ENCODE measurements at places on chromosomes 6 and 20. TPM values are rescaled to one million over a fixed set of nuclear protein-coding genes. Genes with fewer than 3 reads are reported as not detected.

Gene INSM1
- not detected for total RNA-seq

Gene BPIFB2
- total RNA-seq = not detected

Gene ARFGEF3
- total RNA-seq = 0.04 TPM

Gene VSTM2L
- 0.14 TPM for total RNA-seq

Gene PLN
- not detected for total RNA-seq

Gene MOXD1
- 4.0 TPM for total RNA-seq

Gene C20orf202
- total RNA-seq = not detected

Gene FNDC1
- total RNA-seq = 0.03 TPM

Gene FAM229B
- 12.9 TPM for total RNA-seq

Gene BNIP5
- not detected for total RNA-seq

Gene CALHM5
- total RNA-seq = 0.11 TPM

Gene XKR7
- total RNA-seq = not detected

Gene PBOV1
- not detected for total RNA-seq

Gene PCED1A
- 7.9 TPM for total RNA-seq

DNA sequence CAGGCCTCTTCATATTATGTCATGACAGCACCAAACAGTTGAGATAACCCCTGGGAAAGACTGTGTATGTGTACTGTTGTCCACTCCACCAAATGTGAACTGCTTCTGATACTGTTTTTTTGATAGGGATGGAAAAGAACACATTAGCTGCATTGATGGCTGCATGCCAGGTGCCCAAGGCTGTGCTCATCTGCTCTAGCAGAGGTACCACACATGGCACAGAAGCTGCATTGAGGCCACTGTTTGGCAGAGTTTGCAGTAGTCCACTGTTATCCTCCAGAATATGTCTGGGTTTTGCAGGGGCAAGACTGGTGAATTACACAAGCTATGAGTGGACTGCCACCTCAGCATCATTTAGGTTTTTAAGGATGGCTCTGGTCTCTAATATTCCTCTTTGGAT is 28.2 kb upstream of the ELMO2 start:
- DNase-seq = no peak

DNA sequence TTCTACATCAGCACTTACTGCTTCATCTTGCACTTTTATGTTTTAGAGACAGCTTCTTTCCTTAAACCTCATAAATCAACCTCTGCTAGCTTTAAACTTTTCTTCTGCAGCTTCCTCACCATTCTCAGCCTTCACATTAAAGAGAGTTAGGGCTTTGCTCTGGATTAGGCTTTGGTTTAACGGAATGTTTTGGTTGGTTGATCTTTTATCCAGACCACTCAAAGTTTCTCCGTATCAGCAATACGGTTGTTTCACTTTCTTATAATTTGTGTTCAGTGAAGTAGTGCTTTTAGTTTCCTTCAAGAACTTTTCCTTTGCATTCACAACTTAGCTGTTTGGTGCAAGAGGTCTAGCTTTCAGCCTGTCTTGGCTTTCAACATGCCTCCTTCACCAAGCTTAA is 40.4 kb downstream of the DNAAF9 start:
- no peak for DNase-seq

DNA sequence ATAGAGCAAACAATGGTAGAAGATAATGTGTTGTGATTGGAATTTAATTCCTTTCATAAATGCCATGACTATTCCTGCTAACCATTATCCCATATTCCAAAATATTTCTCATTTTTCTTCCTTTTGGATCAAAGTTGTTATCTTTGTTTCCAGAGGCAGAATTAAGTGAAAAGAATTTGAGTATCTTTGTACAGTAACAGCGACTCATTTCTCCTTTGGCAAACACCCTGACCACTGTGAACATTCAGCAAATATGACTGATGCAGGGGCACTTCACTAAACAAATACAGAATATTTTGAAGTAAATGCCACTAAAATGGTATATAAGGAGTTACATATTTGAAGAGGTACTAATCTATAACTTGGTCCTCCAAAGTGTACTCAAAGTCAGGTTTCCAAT is 105.0 kb upstream of the LAMP5 start:
- DNase-seq = peak; percentile 38

- DNase-seq = peak; percentile 53
These were observed 70.1 kb upstream of the EMILIN3 start for GRCh38 chr20:41436679-41437078.

DNA sequence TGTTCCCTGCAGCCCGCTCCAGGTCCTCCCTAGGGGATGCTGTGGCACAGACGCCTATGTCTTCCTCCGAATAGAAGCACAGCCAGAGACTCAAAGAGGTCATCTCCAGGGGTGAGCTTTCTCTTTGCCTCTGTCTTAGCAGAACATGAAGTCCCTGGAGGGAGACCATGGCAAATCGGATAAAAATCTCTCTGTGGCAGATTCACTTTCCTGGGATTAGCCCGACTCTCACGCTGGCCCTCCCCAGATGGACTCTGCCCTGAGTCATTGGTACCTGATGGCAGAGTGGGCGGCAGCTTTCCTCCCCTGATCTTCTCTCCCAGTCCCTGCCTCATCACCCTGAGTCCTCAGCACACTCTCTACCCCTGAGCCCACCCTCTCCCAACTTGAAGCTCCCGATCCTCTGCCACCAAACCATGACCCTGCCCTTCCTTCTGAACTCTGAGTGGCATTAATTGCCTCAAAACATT is 58.0 kb upstream of the CCDC167 start:
- DNase-seq = no peak

DNA sequence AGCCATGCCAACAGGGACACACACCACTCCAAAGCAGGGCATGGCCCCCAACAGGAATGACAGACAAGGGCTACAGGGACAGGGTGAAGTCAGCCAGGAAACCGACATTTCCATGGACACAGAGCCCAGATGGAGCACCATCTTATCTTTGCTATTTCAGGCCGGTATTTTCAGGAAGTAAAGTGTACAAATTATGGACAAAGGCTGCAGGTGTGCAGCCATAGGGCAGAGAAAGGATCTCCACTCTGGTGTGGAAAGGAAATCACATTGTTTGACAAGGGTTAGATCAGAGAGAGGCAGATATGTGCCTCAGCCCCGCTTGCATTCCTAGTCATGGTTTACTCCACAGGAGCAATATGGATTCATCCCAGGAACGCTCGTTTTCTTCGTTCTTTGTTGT is 81.7 kb upstream of the SLC22A23 start:
- no peak for DNase-seq

GRCh38 chr20:62370807-62371587 is 3.9 kb upstream of the LAMA5 start:
- no peak for DNase-seq

GRCh38 chr6:81547149-81547548 is 205.3 kb downstream of the TENT5A start:
- no peak for DNase-seq

DNA sequence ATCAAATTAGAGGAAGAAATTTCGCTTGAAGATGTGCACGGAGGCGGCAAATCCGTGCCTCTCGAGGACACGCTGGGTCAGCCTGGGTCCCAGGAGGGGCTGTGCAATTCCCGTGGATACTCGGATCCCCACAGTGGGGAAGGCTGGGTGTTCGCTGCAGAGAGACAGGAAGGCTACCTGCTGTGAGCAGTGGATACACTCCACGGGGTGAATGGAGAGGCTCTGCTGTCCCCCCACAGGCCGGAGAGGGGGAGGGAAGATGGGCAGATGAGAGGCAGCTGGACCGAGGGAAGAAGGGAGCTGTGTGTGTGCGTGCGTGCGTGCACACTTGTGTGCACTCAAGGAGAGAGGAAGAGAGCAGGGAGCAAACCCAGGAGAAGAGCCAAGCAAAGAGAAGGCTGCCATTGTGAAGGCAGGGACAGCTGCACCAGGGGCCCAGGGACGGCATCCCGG is 57.3 kb downstream of the SULF2 start:
- DNase-seq = no peak

DNA sequence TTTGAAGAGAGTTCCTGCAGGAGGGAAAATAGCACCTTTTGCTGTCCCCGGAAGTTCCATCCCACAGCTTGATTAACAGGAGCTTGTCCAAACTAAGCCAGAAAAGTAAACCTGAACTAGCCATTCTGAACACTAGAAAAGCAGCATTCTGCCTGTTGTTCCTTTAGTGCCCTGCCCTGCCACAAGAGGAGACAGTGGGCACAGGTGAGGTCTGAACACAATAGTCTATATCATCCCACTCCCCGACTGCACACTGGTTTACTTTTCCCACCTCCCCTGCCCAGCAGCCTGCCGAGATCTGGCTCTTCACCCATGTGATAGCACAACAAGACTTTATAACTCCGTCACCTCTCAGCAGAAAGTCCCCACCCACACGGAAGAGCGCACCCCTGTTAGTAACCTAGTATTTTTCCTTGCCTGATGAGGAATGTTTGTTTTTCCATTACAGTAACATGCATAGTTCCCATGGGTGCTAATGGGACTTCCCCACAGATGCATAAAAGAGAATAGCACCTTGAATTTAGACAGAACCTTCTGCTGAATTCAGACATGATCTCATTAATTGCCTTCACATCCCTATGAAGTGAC is 59.7 kb downstream of the TFAP2A start:
- DNase-seq = peak; percentile 76

- no peak for DNase-seq
These were observed 96.3 kb upstream of the QKI start for GRCh38 chr6:163318071-163318786.

- no peak for DNase-seq
These were observed 33.1 kb downstream of the HBS1L start for GRCh38 chr6:135021310-135022049.

DNA sequence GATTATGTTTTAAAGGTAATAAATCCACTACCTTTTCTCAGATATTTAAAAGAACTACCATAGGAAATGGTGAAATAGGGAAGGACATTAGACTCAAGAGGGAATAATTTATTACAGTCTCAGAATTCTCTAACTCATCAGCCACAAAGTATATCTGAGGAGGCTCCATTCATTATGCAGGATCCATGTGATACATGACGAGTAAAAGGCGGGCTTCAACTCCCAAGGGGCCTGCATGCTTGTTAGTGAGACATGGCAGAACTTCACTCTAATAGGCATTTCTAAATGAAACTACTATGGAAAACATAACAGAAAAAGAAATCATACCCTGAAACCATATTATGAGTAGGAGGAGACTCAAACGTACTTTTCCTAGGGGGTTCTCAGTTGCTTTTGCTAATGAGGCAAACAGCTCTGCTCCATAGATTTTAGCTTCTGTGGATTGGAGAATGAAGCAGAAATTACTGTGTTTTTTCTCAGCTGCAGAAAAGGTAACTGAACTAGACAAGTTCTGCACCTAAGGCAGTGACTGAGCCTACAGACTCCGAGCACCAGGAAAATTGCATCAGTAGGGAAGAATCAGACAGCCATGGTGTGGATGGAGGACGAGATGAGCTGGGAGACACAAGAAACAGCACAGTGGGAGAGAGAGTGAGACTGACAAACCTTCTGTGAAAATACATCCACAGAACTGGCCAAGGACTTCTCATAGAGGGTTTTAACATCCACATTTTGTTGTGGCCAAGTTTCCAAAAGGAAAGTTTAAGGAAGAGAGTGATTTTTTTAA is 254.6 kb upstream of the PRDM1 start:
- DNase-seq = no peak

DNA sequence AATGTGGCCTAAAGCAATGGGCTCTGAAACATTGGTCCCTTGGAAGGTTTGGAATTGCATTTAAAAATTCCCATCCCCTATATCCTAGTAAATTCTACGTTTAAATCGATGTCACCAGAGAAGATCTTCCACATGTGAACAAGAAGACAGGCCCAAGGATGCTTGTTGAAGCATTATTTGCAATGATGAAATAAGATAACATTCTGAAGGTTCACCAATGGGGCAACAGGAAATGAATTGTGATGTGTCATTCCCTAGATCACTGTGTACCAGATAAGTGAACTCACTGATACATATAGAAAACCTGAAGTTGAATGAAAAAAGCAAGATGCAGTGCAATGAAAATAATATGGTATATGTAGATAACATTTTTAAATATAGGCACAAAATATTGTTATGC is 464.3 kb upstream of the BTBD3 start:
- peak; percentile 73 for DNase-seq

DNA sequence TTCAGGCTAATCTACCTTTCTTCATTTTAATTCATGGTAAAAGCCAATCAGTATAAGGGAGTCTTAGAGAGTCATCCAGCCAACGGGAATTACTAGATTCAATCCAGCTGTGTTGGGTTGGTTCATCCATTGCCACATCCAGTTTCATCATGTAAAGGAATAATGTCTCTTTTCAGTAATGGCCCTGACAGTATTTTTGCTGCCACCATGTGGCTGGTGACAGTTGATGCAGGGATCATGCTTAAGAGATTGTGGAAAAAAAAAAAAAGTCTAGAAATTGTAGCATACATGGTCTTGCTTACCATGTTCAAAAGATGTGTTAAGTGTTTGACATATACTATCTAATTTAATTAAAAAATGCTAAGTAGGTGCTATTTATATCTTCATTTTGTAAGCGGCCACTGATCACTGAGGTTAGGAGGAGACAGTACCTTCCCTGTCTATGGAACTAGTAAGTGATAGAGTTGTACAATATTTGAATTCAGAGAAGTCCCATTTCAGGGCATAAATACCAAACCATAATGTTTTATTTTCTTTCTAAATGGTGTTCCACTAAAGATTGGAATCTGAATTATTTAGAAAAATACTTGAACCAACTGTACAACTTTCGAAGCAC is 135.9 kb downstream of the KHDRBS2 start:
- DNase-seq = peak; percentile 10

- DNase-seq = no peak
These were observed 432.3 kb downstream of the CD83 start for GRCh38 chr6:14549871-14550270.

GRCh38 chr6:161356167-161356854 is 82.5 kb upstream of the AGPAT4 start:
- no peak for DNase-seq

DNA sequence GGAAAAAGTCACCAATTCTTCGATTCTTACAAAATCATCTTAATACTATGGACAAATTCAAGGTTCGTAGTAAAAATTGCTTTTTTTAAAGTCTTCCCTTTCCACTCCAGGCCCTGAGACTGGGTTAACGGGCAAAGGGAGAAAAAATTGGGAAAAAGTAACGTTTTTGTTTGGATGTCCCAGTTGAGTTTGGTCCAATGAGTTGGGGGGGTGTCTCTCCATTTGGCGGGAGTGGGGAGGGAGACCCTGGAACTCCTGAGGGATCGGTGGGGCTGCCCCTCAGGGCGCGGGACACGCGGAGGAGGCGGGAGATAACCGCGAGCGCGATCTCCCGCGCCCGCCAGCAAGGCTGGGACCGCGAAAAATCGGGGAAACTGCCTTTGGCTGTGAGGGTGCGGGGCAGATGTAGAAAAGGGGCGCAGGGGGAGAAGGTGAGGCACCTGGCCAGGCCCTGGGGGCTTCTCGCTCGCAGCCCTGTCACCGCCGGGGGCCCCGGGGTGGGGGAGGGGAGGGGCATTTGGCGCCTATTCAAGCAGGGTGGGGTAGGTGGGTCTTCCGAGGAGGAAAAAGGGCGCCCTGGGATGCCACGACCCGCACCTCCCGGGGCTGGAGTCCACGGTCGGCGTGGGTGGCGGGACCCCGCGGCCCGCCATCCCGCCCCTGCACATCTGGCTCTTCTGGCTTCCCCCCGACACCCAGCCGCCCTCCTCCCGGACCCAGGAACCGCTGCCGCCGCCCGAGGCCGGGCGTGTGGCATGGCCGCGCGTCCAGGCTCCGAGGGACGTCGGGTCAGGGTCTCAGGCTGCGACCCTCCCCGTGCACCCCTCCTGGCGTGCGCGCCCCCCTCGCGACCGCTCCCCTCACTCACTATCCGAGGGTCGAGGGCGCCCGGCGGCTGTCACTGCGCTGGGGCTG is 595 bp downstream of the FBXO5 start:
- no peak for DNase-seq

- DNase-seq = no peak
These were observed 705.5 kb upstream of the MAN1A1 start for GRCh38 chr6:120055071-120055470.

GRCh38 chr20:58616411-58616810 is 34.7 kb upstream of the STX16 start:
- DNase-seq = no peak
